ENCODE measurements at places on chromosomes 6 and 20.
A peak's percentile ranks its signal among the peaks of the same experiment; 100 is the strongest.

GRCh38 chr6:87729965-87730719, 28.1 kb upstream of the AKIRIN2 start:
- DNase-seq = peak; percentile 38

DNA sequence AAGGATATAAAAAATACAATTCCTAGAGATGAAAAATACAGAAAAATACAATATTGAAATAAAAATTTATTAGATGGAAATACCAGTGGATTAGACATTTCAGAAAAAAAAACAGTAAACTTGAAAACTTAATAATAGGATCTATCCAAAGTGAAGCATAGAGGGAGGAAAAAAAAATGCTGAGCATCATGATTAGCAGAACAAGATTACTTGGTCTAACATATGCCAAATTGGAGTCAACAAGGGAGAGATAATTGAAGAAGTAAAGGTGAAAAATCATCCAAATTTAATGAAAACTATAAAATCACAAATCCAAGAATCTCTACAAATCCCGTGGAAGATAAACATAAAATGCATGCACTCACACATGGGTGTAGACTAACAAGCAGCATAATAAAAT, 166.2 kb upstream of the BMP5 start:
- DNase-seq = no peak

DNA sequence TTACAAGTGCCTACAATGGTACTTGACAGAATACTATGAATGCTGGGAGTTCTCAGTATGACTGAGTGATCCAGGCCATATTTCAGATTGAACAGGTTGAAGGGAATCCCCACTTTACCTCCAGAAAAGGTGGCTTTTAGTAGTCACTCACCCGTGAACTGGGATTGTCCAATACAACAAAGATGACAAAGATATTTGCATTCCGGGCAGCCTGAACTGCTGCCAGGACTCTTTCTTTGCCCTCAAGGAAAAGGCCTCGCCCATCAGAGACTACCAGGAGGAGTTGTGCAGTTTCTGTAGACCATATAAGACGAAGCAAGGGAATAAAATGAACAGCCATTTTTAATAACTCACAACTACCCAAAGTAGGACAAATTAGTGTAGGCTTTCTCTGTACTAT, 6.3 kb upstream of the LYRM2 start:
- no peak for DNase-seq

DNA sequence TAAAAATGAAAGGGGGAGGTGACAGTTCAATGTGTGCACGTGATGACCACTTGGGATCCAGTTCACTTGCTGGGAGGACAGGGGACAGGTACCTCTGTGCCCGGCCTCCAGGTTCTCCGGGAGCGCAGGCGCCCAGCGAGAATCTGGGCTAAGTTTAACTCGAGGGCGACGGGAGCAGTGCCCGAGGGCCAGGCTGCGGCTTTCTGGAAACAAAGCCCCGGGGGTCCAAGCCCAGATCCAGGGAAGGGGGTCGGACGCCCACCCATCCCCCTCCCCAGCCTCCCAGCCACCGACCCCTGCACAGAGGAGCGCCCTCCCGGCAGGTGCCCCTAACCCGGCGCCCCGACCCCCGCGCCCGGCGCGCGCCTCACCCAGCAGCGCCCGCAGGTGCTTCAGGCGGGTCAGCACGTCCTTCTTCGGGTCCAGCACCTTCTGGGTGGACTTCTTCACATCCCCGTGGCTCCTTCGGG, 405 bp downstream of the RALGAPA2 start:
- DNase-seq = no peak

GRCh38 chr20:62122654-62123449, 577 bp downstream of the LSM14B start:
- no peak for DNase-seq

DNA sequence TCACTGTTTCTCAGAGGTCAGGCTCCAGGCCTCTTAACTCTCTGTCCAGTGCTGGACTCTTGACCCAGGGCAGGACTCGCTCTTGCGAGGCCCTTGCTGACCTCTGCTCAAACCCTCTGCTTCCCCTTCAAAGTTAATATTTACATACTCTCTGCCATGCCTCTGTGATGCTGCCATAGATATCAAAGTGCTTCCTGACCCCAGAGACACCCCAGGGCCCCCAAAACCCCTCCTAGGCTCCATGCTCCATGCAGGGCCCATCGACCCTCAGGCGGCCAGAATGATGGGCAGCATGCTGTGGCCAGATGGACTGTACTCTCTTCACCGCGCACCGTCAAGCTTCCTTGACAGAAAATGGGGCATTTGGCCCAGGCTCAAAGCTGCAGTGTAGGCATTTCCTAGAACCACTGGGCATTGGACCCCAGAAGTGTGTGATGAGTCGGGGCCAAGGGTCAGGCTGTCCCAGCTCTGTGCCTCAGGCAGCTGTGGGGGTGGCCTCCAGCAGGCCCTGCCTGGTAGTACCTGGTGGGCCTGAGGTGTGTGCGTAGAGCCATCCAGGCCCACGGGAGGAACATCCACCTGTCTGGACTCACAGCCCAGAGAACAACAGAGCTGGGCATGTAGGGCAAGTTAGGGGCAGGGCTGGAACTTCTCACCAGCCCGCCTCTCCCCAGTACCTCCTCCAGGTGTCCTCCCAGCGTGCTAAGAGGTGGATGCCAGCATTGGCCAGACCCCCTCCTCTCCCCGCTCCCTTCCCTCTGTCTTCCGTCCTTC, 142.8 kb downstream of the VEGFA start:
- no peak for DNase-seq

- DNase-seq = no peak
These were observed at the start of gene ARFGEF3 for GRCh38 chr6:138161338-138162110. Gene ARFGEF3, plus strand, starts transcription at chr6:138161939. Its CDS starts 148 bp downstream, at chr6:138162087.

GRCh38 chr20:17210983-17211382, 15.9 kb upstream of the PCSK2 start:
- DNase-seq = no peak

GRCh38 chr6:56482525-56482924, 160.2 kb downstream of the DST start:
- no peak for DNase-seq

GRCh38 chr6:67450641-67451040, 1184.4 kb upstream of the ADGRB3 start:
- no peak for DNase-seq

DNA sequence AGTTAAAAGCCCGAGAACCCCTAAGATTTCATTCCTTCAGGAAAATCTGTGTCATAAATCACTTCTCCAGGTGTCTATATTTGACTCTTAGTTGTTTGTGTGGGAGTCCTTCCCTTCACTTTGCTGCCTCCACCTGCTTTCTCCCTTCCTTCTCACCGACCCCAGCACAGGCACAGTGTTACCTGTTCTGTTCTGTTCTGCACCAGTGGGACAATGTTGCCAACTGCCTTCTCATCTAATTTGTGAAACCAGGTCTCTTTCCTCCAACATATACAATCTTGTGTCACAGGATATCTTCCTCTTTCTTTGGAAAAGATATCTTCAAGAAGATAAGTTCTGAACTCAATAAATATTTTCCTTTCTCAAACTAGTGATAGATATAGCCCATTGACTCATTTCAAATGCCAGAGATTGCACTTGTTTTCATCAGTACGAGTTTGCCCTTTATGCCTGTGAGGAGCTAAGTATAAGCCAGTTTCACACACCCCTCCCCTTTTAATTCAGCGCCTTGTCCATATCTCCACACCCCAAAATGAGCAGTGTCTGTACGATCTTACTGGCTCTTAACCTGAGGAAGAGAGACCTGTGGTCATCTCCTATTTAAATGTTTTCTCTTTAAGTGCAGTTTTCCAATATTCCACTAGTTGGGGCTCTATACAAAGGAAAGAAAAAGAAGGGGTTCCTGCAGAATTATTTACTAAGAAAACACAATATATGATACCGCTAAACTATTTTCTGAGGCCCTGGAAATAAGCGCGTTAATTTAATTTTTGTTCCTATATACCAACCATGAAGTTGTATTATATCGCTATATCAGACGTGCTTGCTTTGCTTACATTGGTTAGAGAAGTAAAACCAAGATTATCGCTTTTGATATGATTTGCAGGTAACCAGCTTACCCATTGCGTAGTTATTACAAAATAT, 81.6 kb upstream of the PREP start:
- DNase-seq = peak; percentile 39

DNA sequence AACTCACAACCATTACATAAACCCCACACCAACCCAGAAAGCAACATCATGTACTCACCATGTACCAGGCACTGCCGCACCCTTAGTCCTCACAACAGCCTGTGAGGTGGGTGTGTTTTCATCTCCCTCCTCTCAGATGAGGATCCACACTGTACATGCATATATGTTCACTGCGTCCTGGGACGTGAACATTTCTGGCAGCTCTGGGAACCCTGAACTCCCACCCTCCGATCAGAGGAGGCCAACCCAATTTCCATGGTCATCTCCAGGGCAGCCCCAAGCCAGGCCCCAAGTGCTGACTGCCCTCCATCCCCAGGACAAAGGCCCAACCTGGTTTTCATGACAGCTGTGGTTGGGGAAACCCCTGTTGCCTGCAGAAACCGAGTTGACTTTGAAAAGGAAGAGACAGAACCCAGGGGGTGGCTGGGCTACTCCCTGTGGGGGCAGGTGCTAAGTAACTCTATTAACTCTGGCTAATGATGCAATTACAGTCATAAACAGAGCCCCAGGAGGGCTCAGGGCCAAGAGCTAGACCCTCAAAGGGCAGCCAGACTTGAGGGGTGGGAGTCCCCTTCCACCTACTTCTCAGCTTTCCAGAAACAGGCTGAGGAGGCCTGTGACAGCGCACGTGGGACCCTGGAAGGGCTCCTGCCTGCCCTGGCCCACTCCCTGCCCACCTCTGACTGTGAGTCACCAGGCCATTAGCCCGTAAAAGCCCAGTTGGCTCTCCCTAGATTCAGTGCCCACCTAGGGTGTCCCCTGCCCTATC, 2.6 kb downstream of the TFEB start:
- DNase-seq = no peak

- DNase-seq = no peak
These were observed 131.8 kb downstream of the VEGFA start for GRCh38 chr6:43901733-43902230.

DNA sequence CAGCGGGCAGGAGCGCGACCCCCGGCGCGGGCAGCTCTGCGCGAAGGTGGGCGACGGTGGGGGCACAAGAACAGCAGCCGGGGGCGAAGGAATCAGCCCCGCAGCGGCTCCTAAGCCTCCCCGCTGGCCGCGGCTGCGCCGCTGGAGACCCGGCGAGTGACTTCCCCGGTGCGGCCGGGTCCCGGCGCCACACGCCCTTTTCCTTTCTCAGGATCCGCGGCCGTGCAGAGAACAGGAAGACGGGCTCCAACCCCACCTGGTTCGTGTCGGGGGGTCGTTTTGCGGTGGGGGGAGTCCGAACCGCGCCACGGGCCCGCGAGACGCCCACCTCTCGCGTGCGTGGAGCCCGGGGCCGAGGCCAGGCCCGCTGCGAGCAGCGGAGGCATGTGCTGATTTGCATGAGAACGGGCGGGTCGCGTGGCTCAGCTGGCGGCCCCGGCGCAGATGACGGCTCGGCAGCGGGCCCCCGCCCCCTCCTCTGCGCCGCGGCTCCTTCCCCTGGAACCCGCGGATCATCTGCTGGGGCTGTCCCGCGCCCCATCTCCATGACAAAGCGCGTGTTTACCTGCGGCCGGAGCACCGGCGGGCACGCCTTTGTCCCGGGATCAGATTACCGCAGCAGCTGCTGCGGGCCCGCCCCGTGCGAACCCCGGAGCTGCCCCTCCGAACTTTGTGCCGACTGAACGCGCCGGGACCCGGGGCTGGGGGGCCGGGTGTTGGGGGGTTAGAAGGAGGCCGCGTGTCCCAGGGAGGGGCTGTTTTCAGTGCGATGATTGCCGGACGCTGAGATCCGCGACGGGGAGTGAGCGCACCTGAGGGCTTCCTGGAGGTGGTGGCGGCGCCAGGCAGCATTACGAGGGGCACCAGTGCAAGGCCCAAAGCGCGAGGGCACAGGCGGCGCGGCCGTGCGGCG, 4.9 kb upstream of the DLL1 start:
- peak; percentile 63 for DNase-seq
